Fibroblast of skin of scalp (primary cell): ENCODE measurements at places on chromosomes 7 and 10.

DNA sequence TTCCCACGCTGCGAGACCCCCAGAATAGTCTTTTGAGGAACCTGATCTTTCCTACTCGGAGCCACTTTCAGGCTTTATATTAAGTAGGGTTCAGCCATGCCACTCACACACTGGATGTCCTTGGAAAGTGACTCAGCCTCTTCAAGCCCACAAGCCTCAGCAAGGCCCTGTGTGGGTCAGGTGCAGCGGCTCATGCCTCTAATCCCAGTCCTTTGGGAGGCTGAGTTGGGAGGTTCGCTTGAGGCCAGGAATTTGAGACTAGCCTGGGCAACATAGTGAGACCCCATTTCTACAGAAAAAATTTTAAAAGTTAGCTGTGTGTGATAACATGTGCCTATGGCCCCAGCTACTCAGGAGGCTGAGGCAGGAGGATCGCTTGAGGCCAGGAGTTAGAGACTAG, 119.7 kb upstream of the TNRC18 start:
- no peak for DNase-seq

- DNase-seq, result no peak
Measured at GRCh38 chr10:24834869-24835268, 111.2 kb upstream of the ARHGAP21 start.

- no peak for DNase-seq
Measured at GRCh38 chr7:112021379-112022044, 184.7 kb downstream of the DOCK4 start.

GRCh38 chr7:51326656-51327286, 10.2 kb upstream of the COBL start:
- DNase-seq, result no peak

DNA sequence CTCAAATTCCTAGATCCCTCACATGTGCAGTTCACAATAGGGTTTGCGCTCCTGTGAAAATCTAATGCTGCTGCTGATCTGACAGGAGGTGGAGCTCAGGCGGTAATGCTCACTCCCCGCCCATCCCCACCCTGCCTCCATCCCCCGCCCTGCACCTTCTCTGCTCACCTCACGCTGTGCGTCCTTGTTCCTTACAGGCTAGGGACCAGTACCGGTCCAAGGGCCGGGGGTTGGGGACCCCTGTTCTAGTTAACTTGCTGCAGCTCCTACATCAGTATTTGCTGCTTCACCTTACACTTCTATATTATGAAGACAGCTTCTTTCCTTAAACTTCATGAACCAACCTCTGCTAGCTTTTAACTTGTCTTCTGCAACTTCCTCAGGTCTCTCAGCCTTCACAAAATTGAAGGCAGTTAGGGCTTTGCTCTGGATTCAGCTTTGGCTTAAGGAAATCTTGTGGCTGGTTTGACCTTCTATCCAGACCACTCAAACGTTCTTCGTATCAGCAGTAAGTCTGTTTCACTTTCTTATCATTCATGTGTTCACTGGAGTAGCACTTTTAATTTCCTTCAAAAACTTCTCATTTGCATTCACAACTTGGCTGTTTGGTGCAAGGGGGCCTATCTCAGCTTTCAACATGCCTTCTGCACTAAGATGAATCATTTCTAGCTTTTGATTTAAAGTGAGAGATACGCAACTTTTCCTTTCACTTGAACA, 1.7 kb upstream of the TNKS2 start:
- DNase-seq, result no peak

GRCh38 chr10:63227207-63227895, 94.2 kb downstream of the NRBF2 start:
- DNase-seq, result no peak

GRCh38 chr10:128130051-128130450, 3.8 kb upstream of the MKI67 start:
- peak; percentile 51 for DNase-seq

DNA sequence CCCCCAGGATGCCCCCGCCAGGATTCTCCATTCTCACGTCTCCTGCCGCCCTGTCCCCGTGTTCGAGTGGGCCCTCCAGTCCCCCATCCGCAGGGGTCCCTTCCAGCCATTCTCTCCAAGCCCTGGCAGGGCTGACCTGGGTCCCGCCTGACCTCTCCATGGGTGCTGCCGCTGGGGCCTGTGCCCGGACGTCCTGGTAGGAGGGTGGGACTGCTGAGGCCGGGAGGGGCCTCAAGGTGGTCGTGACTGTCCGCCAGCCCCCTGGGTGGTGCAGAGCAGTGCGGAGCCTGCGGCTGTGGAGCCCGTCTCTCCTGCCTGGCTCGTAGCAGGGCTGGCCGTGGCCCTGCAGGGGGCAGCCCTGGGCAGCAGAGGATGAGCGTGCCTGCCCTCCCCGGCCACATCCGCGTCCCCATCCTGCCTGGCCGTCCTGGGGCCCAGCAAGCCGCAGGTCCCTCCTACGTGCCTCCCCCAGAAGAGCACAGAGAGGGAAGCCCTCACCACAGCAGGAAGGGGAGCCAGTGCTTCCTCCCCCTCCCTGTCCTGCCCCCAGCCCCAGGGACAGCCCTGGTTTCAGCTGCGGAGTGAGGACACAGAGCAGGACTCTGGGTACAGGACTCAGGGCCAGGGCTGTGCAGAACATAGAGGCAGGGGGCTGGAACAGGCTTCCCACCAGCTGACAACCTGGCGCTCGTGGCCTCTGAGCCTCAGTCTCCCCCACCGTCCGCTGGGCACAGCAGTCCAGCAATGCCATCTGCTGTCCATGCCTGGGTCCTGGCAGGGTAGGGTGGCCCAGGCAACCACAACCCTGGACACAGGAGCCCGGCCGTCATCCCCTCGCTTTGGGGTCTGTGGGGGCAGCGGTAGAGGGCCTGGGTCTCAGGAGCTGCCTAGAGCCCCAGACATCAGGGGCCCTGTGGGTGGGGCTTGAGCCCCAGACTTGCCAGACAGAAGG, 1.5 kb upstream of the GRIFIN start:
- peak; percentile 60 for DNase-seq

GRCh38 chr10:34109952-34110702, 705.0 kb downstream of the PARD3 start:
- peak; percentile 86 for DNase-seq

GRCh38 chr7:29214056-29214455, 19.5 kb downstream of the CHN2 start:
- DNase-seq, result no peak

DNA sequence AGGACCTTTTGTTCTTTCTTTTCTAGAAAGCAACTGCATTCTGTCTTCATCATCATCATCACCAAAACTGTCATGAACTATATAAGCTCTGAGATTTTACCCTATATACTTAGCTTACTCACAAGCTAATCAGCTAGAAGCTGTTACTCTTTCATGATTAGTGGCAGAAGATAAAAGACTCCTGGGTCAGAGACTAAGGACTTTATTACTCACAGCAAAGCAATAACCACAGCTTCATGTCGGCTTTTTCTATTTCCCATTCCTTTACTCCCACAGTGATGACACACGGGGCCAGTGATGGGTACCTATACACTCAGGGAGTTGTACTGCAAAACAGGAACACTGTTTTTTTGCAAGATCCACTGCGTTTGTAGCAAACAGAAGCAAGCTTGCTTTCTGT, 8.4 kb upstream of the C10orf88 start:
- DNase-seq, result no peak

DNA sequence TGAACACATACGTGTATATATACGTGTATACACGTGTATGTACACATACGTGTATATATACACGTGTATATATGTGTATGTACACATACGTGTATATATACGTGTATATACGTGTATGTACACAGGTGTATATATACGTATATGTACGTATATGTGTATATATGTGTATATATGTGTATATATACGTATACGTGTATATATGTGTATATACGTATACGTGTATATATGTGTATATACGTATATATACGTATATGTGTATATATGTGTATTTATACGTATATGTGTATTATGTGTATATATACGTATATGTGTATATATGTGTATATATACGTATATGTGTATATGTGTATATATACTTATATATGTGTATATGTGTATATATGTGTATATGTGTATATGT, 44.3 kb downstream of the CD36 start:
- no peak for DNase-seq

- DNase-seq, result no peak
Measured at GRCh38 chr7:48305661-48306060, 134.4 kb downstream of the ABCA13 start.

- DNase-seq, result no peak
Measured at GRCh38 chr7:42753367-42753766, 158.5 kb downstream of the C7orf25 start.

DNA sequence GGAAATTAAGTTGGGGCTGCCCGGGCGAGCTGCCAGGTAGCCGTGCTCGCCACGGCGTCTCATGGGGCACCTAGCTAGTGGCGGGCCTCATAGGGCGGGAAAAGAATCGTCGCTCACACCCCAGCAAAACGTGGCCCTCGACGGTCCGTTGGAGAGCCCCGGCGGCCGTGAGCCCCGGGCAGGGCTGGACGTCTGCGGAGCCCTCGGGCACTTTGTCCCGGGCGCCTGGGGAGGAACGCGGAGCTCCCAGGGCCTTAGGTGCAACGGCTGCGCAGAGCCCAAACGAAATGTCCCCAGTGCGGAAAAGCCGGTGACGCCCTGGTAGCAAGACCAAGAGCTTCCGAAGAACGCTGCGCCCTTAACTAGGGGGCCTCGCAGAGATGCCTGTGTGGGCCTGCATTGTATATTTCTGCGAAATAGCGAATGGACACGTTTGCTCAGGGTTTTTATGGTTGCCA, 866 bp upstream of the SFMBT2 start:
- DNase-seq, result no peak

DNA sequence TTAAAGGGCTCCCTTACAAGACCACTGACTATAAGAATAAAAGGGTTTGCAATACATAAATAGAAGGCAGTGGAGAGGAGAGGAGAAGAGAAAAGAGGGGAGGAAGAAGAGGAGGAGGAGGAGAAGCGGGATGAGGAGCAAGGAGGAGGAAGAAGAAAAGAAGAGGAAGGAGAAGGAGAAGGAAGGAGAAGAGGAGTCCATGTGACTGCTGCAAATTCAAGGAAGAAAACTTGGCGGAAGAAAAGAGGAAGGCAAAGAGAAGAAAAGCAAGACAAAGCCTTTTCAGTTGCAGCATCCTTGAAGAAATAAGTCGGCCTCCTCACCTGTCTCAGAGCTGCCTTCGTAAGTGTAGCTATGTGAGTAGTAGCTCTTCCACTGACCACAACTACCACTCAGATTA, 22.6 kb downstream of the ASAH2 start:
- no peak for DNase-seq

- no peak for DNase-seq
Measured at GRCh38 chr7:55639640-55640039, 67.3 kb upstream of the VOPP1 start.

GRCh38 chr7:36244429-36244828, 91.4 kb downstream of the EEPD1 start:
- no peak for DNase-seq

- no peak for DNase-seq
Measured at GRCh38 chr10:386771-387592, 251.7 kb downstream of the ZMYND11 start.

DNA sequence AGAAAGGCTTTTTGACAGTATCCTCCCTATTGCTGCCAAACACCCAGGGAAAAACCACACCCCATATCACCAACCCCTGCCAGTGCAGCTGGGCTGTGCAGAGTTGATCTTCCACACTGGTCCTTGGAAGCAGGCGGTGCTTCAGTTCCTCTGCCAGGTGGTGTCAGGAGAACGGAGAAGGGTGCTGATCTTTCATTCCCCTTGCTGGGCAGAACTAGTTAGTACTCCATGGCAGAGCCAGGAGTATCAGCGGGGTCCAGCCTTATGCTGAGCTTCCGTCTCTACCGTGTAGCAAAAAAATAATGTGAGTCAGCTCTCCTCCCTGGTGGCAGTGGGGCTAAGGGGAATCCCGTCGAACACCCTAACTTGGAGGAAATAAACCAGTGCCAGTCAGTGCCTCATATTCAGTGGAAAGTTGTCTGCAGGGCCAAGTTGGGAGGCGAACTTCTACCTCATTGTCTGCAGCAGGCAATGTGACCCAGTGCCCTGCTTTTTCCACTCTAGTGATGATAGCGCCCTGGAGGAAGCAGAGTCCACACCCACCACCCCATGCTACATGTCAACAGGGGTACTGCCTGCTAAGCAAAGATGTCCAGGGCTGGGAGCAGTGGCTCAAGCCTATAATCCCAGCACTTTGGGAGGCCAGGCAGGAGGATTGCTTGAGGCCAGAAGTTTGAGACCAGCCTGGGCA, 175.4 kb downstream of the AUTS2 start:
- no peak for DNase-seq

GRCh38 chr7:77757589-77757988, 40.6 kb downstream of the TMEM60 start:
- DNase-seq, result no peak

DNA sequence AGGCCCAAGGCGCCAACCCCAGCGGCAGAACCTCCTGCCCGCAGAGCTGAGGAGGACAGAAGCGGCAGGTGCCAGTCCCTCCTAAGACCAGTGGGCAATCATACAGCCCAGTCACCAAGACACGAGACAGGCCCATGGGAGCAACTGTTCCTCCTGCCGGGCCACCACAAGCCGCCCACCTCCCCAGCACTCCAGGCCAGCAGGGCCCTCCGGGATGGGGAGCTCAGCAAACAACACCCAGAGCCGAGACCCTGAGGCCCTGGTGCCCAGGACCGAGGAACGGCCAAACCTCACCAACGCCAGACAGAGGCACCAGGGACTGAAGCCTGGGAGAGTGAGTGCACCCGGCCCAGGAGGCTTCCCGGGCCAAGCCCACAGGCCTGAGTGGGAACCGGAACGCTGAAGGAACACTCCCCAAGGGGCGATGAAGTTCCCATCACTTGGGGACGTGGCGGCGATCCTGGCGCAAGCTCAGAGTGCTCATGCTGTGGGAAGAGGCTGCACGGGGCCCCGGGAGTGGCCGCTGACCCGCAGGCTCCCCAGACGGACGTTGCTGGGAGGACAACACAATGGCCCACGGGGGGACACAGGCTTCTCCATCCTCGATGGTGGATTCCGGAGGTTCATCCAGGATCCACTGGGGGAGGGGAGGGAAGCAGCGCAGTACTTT, 35.1 kb downstream of the GPER1 start:
- no peak for DNase-seq

DNA sequence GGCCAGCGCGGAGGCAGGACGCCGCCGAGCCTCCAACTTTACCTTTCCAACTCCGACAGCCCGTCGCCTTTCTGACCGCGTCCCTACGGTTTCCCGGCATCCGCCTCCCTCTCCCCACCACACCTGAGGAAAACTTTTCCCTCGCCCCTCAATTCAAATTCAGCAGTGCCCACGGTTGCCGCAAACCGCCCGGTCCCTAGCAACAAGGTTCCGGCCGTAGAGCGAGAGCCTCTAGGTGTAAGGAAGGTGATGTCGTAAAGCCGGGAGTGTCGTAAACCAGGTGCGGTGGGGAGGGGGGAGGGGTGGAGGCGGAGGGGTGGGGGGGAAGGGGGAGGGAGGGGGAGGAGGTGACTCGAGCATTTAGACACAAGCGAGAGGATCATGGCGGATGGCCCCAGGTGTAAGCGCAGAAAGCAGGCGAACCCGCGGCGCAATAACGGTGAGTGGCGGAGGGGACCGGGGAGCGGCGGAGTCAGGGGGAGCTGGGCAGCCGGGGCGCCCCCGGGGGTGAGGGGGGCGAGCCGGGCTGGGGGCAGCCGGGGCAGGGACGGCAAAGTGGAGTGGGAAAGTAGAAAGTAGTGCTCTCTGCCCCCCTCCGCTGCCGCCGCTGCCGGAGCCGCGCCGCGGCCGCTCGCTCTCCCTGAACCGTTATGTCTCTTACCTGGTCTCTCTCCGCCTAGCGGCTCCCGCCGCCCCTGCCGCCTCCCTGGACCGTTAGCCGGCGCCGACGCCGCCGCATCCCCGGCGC, at the start of gene ZEB1:
Gene ZEB1, plus strand, starts transcription at position 363 of the 748 bp plus-strand sequence. Its CDS starts 19 bp downstream, at position 382.
- peak; percentile 90 for DNase-seq
